ENCODE measurements at places on chromosomes 2 and 18. TPM values are rescaled to one million over a fixed set of nuclear protein-coding genes. Genes with fewer than 3 reads are reported as not detected.

DNA sequence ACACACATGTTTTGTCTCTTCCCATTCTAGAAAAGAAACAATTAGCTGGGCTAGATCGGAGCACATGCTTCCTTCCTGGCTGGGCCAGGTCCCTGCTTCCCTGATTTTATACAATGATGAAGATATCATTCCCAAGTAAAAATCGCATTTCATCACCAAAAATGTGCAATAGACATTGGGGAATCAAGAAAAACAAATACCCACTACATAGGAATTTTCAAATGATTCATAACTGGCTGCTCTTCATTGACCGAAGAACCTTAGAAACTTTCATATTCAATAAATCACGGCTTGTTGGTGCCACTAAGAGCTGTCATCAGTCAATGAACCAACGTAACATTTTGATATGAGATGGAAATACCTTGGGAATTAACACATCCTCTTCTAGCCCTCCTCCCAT lies 373.6 kb upstream of the TRIB2 start:
- DNase-seq: no peak

DNA sequence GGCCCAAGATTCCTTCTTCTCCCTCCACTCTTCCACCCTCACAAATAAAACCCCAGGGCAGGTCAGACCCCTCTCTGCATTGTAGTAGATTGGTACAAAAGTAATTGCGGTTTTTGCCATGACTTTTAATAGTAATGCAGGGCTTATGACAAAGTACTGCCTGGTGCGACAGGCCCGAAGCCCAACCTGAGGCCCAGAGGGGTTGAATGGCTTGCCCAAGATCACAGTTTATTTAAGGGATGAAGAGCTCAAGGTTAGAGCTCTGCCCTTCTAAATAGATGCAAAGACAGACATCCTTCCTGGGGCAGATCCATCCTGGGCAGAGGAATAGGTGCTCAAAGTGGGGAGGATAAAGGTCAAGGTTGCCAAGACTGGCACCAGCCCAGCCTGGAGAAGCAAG lies 899 bp upstream of the PSTPIP2 start:
- DNase-seq: no peak

WNT10A gene
- not detected for polyA plus RNA-seq

- no peak for DNase-seq
Measured at GRCh38 chr18:48222118-48222517, 187.1 kb downstream of the ZBTB7C start.

DNA sequence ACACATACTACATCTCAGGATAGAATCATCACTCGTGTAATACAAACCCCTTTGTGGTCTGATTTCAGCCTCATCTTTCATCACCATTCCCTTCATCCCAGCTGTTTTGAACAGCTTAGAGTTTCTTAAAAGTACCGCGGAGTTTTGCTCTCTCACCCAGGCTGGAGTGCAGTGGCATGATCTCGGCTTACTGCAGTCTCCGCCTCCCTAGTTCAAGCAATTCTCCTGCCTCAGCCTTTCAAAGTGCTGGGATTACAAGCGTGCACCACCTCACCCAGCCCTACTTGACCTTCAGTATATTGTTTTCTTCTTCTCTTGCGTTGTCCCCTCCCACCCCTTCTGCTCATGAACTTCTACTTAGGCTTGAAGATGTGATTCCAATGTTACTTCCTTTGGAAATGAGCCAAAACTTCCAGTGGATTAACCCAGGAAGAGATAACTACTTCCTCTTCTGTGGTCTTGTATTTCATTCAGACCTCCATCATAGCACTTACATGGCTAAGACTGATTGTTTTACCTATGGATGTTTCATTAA lies 15.8 kb downstream of the ERLEC1 start:
- no peak for DNase-seq

DNA sequence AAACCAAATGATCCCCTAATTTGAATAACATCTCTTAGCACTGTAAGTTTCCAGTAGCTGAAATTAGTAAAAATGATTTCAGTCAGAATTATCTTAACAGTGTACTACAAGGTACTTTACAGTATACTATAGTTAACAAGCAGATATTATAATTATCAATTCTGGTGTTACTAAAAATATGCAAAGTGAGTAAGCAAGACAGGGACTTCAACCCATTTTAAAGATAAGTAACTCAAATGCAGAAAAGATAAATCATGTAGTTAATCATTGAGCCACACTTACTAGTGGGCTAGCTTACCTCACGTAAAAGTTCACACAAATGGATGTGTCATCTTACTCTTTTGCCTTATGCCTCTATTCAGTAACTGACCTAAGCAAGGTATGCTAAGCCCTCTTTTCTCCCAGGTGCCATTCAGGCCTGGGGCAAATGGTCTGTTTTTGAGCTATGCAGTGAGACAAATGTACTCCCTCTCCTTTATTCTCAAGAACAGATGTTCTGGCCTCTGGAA lies 101.0 kb downstream of the NBAS start:
- DNase-seq: no peak

DNA sequence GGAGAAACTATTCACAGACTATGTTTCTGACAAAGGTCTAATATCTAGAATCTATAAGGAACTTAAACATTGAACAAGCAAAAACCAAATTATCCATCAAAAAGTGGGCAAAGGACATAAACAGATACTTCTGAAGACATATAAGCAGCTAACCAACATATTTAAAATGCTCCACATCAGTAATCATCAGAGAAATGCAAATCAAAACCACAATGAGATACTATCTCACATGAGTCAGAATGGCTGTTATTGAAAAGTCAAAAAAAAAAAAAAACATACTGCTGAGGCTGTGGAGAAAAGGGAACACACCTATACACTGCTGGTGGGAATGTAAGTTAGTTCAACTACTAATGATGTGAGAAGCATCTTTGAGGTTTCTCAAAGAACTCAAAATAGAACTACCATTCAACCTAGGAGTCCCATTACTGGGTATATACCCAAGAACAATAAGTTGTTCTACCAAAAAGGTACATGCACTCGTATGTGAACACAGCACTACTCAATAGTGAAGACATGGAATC lies 220.4 kb upstream of the TFPI start:
- no peak for DNase-seq

- DNase-seq: no peak
Measured at GRCh38 chr2:96142217-96143113, 2.8 kb downstream of the DUSP2 start.

- no peak for DNase-seq
Measured at GRCh38 chr2:47636596-47637264, 146.2 kb upstream of the MSH6 start.

PCARE gene
- 0.25 TPM for polyA plus RNA-seq

Data from forelimb muscle (tissue), 1 donor.